ENCODE measurements at places on chromosomes 3 and 15. TPM values are rescaled to one million over a fixed set of nuclear protein-coding genes. Genes with fewer than 3 reads are reported as not detected.

GRCh38 chr3:138861798-138862197 lies 27.1 kb upstream of the PIK3CB start:
- DNase-seq: no peak

- DNase-seq: no peak
These were observed 302.1 kb upstream of the TPRG1 start for GRCh38 chr3:188869628-188870027.

DNA sequence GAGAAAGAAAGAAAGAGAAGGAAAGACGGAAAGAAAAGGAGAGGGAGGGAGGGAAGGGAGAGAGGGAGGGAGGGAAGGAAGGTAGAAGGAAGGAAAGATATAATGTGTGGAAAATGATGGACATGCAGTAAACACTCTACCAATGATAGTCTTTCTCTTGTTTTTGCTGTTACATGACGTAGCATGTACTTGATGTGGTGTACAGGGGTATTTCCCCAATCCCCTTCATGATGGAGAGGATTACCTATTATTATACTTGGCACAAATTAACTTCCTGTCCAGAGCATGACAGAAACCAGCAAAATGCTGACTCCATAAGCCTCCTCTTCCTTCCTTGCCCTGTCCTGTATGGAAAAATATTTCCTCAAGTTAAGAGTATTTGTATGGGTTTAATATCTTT lies 124.4 kb downstream of the B3GALNT1 start:
- DNase-seq: no peak

- no peak for DNase-seq
These were observed 218.6 kb downstream of the PDCD6IP start for GRCh38 chr3:34016925-34017587.

GRCh38 chr3:134201201-134202130 lies 49.2 kb downstream of the RYK start:
- DNase-seq: no peak

DNA sequence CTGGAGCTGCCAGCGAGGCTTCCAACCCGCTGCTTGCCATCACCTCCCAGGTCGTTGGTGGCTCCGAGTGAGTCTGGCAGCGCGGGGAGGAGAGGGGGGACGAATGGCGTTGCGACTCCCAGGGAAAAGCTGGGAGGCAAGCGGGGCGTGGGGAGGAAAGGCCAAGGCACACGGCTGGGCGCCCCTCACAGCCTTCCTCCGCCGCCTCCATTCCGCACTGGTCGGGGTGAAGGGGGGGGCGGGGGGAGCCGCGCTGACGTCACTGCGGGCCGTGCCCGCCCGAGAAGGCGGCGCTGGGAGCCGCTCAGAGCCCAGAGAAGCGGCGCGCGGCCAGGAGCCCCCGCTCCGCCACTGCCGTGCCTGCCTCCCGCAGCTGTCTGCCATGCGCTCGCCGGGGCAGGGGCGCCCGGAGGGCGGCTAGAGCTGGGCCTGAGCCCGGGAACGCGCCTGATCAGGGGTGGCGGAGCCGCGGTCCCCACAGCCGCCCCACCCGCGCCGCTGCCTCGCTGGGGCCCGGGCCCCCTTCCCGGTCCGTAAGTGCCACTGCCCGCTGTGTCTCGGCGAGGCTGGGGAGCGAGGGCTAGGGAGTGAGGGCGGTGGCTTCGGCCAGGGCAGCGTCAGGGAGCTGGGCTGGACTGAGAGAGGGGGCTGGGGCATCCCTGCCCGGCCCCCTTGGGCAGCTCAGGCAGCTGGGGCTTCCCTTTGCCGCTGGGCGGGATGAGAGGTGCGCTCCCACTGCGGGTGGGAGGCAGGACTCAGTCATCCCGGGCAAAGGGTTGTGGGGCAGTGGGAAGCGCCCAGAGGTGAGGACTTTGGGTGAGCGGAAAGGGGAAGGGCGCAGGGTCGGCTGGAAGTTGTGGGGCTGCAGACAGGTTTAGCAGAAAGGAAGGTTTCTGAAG lies 27.8 kb upstream of the POLG start:
- no peak for DNase-seq

DNA sequence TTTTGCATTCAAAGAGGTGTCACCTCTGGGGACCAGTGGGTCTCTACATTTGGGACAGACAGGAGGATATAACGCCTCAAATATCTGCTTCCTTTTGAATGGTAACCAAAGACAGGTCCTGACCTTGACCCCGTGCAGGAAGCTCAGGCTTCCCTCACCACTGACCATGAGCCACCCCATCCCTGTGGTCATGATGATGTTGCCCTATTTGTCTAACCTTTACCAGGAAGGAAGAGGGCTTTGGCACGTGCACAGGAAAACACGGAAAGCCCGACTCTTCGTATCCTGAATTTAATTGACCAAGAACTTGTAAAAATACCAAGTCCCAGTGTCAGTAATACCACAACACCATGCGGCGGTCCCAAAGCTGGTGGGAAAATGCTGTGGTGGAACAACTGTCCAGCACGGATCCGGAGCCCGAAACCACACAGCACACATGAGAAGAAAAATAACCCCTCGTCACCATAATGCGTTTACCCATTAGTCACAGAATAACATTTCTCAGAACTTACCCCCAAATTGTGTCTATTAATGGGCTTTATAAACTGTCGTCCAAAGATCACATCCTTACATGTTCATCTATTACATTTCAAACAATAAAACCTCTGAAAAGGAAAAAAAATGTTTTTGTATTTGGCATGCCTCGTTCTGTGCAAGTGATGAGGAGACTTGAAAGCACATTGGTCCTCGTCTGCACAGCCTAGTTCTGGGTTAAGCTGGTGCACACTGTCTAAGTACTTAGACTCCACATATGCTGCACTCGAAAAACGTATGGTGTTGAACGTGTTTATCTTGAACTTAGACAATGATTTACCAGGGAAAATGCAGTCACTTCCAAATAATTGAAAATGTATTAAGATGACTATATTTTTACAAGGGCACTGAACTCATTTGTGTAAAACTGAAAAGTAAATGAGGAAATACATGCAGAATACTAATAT lies 118.9 kb upstream of the IGF1R start:
- DNase-seq: no peak

GRCh38 chr3:148360051-148360450 lies 337.7 kb upstream of the AGTR1 start:
- no peak for DNase-seq

DNA sequence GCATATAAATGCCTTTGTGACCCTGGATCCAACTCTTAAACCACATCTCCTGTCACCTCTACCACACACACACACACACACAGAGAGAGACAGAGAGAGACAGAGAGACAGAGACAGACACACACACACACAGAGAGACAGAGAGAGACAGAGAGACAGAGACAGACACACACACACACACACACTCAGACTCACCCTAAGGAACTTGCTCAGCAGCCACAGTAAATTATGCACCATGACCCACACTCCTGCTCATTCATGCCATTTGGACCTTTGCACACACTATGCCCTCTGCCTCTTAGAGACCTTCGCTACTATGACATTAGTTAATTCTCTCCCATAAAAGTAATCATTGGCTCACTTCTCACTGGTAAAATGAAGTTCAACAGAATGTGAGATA lies 275.7 kb downstream of the ADAMTSL3 start:
- no peak for DNase-seq

DNA sequence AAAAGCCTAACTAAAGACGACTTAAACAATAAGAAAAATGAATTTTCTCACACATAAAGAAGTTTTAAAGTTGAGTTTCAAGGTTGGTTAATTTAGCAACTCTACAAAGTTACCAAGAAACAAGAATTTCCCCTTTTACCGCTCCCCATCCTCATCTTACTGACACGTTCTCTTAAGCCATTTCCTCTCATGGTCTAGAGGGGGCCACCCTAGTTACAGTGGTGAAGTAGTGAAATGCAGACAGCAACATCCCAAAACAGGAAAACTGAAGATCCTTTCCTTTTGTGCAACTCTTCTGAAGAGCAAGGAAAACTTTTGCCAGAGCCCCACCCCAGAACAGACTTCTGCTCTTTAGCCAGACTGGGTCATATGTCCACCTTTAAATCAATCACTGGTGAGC lies 17.3 kb upstream of the SOX14 start:
- no peak for DNase-seq

- no peak for DNase-seq
These were observed 30.3 kb downstream of the RPN1 start for GRCh38 chr3:128620268-128620691.

DNA sequence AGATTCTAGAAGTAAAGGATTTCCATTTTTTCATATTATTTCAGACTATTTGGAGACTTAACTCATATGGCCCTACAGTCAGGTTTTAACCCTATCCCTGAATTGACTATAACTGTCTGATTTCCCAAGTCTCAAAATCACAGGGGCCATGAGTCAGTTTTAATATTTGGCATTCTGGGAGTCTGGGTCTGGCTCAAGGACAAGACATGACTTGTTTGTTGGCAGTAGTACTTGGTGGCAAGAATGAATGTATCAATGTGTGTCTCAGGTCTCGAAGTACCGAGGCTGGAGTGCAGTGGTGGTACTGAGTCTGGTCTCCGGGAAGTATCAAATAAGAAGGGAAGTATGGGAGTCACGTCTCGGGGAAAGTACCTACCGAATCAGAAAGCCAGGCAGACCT lies 10.8 kb downstream of the UMPS start:
- DNase-seq: no peak

DNA sequence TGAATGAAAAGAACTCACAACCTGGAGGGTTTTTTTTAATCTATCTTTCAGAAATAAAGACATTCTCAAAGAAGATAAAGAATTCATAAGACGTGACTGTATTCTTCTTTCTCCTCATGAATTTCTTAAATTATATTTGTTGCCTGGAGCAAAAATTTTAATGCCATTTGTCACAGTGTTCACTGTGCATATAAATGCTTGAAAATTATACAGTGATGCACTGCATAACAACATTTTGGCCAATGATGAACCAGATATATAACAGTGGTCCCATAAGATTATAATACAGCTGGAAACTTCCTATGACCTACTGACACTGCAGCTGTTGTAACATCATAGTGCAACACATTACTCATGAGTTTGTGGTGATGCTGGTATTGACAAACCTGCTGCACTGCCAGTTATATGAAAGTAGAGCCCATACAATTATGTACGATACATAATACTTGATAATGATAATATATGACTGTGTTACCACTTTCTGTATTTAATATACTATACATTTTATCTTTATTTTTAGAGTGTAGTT lies 67.3 kb downstream of the P2RY1 start:
- DNase-seq: no peak

GRCh38 chr15:81235276-81236123 lies 38.8 kb downstream of the IL16 start:
- DNase-seq: no peak

- no peak for DNase-seq
These were observed 13.7 kb downstream of the NTRK3 start for GRCh38 chr15:88242586-88243555.

DNA sequence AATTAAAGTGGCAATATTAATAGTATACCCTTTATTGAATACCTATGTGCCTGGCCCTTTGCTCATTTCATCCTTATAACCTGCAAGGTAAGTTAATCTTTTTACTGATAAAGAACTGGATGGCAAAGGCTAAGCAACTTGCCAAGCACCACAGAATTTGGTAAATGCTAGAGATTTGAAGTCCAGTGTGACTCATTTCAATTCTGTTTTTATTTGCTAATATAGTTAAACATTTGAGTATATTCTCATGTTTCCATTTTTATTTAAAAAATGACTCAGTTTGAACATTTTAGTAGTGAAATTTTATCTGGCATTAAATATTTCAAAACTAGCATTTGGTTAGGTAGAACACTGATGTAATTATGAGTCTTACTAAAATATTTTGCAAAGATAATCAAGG lies 11.3 kb downstream of the PFN2 start:
- no peak for DNase-seq

GRCh38 chr3:13022348-13023234 lies 50.6 kb downstream of the IQSEC1 start:
- peak; percentile 33 for DNase-seq

GRCh38 chr3:185561374-185561943 lies 9.1 kb upstream of the LIPH start:
- no peak for DNase-seq

GRCh38 chr3:186708983-186709679 lies 8.0 kb upstream of the KNG1 start:
- no peak for DNase-seq

GRCh38 chr3:65871305-65872141 lies 167.2 kb downstream of the MAGI1 start:
- DNase-seq: no peak

DNA sequence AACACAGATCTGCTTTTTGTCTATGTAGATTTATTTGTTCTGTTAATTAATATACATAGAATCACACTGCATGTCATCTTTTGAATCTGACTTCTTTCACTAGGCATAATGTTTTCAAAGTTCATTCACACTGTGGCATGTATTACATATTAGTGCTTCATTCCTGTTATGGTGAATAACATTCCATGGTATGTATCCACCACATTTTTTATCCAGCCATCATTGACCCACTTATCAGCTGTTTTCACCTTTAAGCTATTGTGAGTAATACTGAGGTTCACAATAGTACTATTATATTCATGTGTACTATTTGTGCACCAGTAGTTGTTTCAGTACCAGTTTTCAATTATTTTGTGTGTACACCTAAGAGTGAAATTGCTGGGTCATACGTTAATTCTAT lies 230.6 kb upstream of the CNTN3 start:
- DNase-seq: no peak

DNA sequence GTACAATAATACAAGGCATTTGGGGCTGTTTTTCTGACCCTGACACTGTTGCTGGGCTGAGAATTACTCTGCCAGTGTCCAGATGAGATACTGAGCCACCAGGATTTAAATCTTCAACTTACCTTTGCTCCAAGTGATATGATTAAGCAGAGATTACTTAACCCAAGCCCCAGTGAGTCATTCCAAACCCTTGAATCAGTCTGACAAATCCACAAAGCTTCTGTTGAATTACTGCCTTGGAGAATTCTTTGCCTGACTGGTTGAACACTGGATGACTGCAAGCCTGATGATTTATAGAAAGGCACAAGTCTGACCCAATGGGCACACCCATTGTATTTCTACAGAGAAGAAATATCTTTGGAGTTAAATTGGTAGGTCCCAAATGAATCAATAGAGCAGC lies 88.2 kb upstream of the TSC22D2 start:
- no peak for DNase-seq

UPK1B gene
- total RNA-seq: 0.59 TPM

KIF7 gene
- total RNA-seq: 7.0 TPM

ACY1 gene
- 18.0 TPM for total RNA-seq

SERINC4 gene
- total RNA-seq: 0.10 TPM

DNAH12 gene
- 2.1 TPM for total RNA-seq

ROBO2 gene
- total RNA-seq: 42.3 TPM

MESP1 gene
- 1.6 TPM for total RNA-seq

SKOR1 gene
- 0.10 TPM for total RNA-seq

MLH1 gene
- 50.9 TPM for total RNA-seq

CCR1 gene
- total RNA-seq: 3.2 TPM

SPESP1 gene
- total RNA-seq: 0.99 TPM

CCR4 gene
- total RNA-seq: 0.59 TPM

CHAC1 gene
- 5.6 TPM for total RNA-seq
